ENCODE measurements at places on chromosomes 2 and 18.

- no peak for DNase-seq
Measured at GRCh38 chr2:241358470-241358869, 2.4 kb downstream of the FARP2 start.

DNA sequence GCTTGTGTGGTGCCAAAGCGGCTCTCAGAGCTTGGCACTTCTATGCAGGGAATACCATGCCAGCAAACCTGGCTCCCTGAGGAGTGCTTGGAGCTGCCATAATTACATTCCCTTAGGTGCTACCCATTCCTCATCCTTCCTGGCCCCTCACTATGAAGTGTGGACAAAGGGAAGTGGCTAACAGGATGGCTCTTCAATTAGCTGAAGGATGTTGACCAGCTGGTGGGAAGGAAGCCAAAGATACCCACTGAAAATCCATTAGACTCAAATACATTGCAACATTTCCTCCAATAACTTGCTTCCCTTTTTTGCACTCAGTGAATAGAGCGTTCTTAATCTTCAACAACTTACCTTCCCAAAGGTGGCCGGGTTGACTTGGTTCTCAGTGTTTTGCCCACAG is 8.5 kb downstream of the RFX8 start:
- no peak for DNase-seq

DNA sequence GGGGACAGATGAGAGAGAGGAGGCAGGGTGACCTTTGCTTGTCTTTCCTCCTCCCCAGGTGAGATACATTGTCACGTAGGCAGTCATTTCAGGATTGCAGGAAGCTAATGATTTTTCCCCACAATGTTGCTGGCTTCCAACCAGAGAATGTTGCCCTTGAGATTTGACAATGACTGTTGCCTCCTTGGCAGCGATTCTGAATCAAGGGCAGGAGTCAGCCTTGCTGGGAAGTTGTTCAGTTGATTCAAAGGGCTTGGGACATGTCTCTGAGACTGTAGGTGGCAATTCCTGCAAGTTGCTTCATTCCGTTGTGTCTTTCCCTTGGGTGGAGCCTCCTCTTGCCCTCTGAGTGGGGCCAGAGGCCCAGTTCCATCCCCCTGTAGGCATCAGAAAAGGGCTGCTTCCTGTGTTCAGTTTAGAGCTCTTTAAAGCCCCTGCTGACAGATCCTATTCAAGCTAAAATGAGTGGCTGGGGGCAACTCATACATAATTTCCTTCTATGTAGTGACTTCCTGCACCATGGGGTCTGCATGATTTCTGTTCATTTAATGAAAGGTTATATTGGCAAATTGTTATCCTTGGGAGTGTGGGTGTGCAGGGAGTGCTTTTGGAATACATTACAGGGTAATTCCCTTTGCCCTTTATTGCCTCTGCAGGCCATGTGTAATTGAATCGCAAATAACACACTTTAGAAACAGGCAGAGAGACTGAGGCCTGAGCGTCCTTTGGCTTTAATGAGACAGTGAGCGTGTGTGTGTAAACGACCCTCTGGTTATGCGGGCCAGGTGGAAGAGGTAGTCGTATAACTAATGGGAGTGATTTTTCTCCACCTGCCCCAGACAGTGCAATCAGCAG is 52.4 kb downstream of the GPR39 start:
- no peak for DNase-seq

GRCh38 chr2:30422444-30423040 is 24.5 kb upstream of the LCLAT1 start:
- peak; percentile 59 for DNase-seq

- DNase-seq = no peak
Measured at GRCh38 chr2:65937379-65938160, 497.4 kb upstream of the MEIS1 start.

- DNase-seq = no peak
Measured at GRCh38 chr18:77262643-77263465, 13.2 kb downstream of the GALR1 start.

- DNase-seq = no peak
Measured at GRCh38 chr18:74152857-74153256, 4.5 kb downstream of the TIMM21 start.

GRCh38 chr2:15546297-15547098 is 14.6 kb downstream of the NBAS start:
- DNase-seq = no peak

DNA sequence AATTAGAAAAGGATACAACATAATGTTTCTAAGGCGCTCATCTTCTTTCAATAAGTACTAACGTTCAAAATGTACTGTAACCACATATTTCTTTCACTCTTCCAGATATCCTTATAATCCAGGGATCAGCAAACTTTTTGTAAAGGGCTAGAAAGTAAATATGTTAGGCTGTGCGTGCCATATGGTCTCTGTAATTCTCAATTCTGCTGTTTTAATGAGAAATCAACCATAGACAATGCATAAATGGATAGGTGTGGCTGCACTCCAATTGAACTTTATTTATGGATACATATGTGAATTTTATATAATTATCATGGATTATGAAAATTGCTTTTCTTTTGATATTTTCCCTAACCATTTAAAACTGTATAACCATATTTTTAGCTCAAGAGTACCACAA is 459.4 kb downstream of the EPHA4 start:
- no peak for DNase-seq

GRCh38 chr2:71082402-71083252 is 14.2 kb downstream of the NAGK start:
- no peak for DNase-seq

DNA sequence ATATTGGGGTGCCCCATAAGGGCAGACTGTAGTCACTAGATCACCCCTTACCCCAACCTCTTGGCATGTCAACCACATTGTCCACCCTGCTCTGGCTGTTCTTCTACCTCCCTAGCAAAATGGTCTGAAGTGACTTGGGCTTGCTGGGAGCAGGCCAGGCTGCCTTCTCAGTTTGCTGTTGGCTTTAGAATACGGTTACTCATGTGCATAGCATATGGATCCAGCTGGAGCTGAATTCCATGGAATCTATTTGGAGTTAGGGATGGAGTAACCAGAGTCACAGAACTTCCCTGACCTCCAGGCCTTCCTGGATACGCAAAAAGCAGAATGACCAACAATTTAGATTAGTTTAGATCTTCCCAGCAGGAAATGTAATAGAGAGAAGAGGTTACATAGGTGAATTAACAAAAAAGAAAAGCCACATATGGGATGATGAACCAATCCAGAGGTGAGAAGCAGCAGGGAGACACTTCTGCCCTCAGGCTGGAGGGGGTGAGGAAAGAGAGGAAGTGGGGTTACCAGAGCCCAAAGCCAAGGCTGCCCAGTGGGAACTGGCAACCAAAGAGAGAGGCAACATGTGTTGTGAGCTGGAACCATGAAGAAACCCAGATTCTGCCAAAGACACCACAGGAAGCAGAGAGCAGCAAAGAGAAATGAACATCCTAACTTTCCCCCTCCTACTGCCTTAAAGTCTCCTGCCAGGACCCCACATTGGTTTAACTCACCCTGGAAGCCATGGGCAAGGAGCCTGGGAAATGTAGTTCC is 26.1 kb downstream of the PKDCC start:
- no peak for DNase-seq

DNA sequence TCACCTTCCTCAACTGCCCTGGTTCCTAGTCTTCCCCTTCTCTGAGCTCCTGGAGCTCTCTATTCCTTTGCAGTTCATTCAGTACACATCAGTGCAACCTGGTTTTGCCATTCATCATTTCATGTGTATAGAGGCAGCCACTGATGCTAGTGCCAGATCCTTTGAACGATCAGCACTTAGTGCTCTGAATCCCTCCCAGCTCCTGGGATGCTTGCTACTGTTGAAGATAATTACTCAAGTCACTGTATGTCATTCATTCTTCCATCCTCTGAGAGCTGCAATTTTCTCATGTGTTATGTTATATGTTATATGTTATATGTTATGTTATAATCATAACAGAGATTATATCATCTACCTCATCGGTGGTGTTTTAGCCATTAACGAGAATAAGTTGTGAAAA is 98.5 kb upstream of the UXS1 start:
- DNase-seq = no peak

DNA sequence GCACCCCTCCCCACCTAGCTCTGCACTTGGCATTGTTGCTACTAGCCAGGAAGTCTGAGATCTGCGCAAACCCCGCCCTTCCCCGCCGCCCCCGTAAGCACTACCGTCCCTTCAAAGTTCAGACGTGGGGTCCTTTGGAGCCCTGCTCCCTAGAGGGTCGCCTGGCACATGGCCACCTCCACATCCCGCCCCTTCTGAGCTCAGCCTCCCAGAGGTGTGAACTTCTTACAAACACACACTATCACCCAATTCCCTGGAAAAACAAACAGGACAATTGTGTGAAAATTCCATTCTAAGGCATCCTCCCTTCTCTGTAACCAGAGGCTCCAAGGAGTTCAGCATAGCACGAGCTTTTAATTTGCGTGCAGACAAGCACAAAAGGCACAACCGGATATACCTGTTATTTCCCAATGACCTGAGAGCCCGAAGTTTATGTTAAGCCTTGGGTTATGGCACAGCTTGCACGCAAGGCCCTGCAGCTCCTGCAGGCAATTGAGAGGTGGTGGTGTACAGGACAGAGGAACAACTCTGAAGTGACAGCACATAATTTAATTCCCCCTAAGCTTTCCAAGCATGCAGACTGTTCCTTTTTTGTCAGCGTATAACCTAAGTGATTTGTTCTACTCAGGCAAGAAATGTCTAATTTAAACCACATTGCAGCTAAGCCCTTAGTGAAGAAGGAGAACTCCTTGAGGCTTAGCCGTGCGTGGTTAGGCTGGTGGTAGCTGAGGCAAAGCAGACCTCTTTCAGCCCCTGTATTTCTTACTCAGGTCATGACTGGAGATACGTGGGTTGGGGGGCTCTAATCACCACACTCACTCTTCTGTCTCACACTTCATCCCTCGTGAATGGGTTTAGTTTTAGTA is 20.3 kb upstream of the CYP1B1 start:
- no peak for DNase-seq

GRCh38 chr2:129777146-129777545 is 202.3 kb upstream of the RAB6C start:
- DNase-seq = no peak

GRCh38 chr2:195899226-195899625 is 169.4 kb downstream of the DNAH7 start:
- no peak for DNase-seq

GRCh38 chr2:15460112-15460620 is 101.0 kb downstream of the NBAS start:
- no peak for DNase-seq

GRCh38 chr18:21991081-21991534 is 178.3 kb upstream of the GATA6 start:
- no peak for DNase-seq

GRCh38 chr2:223083402-223084070 is 31.5 kb downstream of the KCNE4 start:
- DNase-seq = no peak

GRCh38 chr18:24600076-24600654 is 139.7 kb downstream of the HRH4 start:
- DNase-seq = no peak
